ENCODE measurements at places on chromosomes 16 and 17.
A peak's percentile ranks its signal among the peaks of the same experiment; 100 is the strongest.

DNA sequence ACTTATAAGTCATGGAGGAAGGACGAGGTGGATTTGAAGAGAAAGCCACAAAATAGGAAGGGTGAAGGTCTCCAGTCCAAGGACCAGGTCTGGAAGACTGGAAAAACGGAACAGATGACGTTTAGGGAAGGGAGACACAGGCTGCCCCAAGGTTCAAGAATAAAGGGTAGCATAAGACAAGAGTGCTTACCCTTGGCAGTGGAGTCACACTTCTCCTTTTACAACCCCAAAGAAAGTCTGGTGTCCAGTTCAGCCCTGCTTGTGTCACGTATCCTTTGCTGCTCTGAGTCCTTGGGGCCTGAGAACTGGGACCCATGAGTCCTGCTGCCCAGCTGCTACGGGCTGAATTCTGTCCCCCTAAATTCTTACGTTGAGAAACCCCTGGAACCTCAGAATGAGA lies 13.0 kb upstream of the GGA2 start:
- DNase-seq: no peak

GRCh38 chr17:80861892-80862291 lies 129.7 kb upstream of the CHMP6 start:
- peak; percentile 13 for DNase-seq

DNA sequence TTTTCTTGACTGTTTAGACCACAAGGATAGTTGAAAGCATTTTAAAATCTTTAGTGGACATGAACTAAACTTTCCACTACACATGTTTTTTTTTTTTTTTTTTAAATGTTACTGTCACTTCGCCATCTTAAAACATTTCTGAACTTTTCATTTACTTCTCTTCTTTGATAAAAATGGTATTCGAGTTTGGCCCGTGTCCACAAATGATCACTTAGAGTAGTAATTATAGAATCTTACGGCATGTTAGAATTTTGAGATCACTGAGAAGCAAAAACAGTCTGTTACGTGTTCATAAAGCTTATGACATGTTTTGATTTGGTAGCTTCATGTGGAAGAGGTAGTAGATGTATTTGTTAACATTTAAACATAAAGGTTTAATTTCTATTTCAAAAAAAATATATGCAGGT lies 1.1 kb downstream of the NSRP1 start:
- DNase-seq: no peak

DNA sequence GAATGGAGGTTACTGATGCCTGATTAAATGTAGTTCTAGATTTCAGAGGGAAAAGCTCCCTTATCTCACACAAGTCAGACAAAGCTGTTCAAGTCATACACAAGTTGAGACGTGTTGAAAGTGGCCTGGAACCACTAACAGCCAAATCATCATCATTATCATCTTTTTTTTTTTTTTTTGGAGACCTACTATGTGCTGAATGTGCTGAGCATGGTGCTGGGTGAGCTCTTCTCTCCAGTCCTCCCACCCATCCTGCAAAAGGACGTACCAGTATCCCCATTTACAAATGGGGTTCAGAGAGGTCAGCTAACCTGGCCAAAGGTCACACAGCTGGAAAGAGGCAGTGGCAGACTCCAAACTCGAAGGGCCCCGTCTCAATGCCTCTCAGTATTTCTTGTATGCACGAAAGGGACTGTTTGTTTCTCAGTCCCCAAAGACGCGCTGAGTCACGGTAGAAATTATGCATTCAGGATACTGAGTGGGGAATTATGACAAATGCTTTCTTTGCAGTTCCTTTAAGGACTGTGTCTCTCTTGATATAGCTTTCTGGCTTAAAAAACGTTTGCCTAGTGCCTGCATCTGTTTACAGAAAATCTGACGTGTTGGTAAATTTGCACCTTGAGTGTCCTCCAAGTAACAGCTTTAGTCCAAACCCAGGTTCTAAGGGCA lies 235.5 kb downstream of the XYLT1 start:
- DNase-seq: no peak

GRCh38 chr16:64434526-64435069 lies 687.3 kb downstream of the CDH11 start:
- no peak for DNase-seq

GRCh38 chr17:42706732-42707131 lies 24.4 kb downstream of the CNTNAP1 start:
- DNase-seq: no peak

DNA sequence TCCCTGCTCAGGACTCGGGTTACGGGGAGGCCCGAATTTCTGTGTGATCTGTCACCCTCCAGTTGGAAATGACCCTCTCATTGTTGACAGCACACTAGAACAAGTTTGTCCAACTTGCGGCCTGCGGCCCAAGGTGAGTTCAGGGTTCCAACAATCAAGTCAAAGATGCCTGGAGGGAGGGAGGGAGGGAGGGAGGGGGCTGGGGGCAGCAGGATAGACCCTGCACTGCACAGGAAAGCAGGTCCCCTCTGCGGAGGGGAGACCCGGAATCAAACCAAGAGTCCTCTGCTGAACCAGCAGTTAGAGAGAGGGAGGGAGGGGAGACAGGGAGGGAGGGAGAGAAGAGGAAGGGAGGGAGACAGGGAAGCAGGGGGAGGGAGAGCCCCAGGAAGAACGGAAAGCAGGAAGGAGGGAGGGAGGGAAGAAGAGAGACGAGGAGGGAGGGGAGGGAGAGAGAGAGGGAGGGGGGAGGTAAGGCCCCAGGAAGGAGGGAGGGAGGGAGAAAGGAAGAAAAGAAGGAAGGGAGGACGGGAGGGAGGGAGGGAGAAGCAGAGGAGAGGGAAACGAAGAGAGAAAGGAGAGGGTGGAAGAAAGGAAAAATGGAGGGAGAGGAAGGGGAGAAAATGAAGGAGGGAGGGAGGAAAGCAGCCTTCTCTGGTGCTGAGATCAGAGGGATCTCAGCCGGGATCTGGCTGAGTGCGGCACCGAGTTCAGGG lies 96.7 kb upstream of the CDH5 start:
- no peak for DNase-seq

- no peak for DNase-seq
Observed at GRCh38 chr17:77502626-77503292, 362.0 kb downstream of the SEC14L1 start.

DNA sequence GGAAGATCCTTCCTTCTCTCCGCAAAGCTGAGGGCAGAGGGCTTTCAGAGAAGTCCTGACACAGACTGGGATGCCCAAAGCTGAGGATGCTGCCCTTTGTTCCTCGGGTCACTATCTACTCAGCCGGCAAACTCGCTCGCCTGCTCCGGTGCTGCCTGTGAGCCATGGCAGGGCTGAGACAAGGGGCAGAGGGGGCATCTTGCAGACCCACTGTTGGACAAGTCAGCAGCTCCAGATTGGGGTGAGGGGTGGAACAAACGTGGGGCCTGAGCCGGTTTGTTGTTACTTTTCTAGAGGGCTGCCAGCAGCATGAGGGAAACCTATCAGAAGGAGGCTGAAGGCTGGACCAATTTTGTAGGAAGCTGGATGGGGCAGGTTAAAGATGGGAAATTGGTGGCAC lies 47.1 kb upstream of the PIK3R6 start:
- DNase-seq: no peak

DNA sequence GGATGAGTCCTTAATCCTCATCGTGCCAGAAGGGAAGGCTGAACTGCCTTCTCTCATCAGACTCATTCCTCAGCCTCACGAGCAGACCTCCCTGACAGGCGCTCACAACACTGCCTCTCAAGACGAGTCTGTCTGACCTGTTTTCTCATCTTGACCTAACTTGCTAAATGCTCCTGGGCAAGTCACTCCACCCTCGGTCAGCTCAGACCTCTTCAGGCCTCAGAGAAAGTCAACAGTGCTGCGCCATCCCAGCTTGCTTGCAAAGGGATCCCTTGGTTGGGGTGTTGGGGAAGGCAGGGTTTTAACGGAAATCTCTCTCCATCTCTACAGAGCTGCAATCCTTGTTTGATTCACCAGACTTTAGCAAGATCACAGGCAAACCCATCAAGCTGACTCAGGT lies 15.0 kb downstream of the SERPINF1 start:
- DNase-seq: no peak

DNA sequence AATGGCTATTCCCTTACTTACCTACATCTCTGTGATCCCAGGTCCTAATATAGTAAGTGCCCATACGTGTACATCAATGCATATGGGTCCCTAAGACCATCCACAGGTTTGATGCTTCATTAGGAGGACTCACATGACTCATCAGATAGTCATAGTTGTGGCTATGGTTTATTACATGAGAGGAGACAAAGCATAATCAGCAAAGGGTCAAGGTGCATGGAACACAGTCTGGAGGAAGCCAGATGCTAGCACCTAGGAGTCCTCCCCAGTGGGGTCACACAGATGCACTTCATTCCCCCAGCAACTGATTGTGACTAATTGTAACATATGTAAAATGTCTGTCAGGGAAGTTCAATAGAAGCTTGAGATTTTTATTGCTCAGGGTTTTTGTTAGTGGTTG lies 42.8 kb downstream of the PHKB start:
- DNase-seq: no peak
